ENCODE measurements at places on chromosomes 1 and 21.
A peak's percentile ranks its signal among the peaks of the same experiment; 100 is the strongest.

DNA sequence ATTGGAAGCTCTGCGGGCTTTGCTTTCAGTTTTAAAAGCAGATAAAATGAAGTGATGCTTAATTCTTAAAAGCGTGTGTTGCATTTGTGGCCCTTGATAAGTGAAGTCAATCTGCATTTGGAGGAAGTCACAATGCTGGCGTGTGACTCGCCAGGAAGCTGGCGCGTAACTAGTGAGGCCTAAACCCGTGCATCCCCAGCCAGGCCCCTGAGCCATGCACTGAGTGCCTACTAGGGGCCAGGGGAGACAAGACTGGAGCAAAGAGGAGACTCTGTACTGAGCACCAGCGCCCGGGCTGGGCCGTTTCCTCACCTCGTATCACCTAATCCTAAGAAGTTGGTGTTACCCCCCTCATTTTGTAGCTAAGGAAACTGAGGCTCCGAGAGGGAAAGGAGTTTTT, 4.6 kb upstream of the DDOST start:
- DNase-seq: no peak

DNA sequence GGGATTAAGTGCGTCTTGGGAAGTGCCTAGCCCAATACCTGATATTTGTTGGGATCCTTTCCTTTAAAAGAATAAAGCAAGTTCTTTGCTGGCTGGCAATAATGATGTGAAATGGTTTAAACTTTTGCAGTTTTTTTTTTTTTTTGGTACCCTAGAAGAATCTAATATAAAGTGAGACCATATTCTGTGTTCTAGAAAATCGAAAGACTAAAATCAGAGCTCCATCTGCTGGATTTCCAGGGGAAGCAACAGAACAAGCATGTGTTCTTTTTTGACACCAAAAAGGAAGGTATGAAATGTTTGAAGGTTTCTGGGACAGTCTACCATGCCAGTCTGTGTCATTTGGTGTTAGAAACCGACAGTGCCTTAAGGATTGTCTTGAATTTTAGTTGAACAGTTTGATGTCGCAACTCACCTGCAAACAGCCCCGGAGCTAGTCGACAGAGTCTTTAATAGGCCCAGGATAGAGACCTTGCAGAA, 6.4 kb downstream of the UTP11 start:
- DNase-seq: peak; percentile 26

DNA sequence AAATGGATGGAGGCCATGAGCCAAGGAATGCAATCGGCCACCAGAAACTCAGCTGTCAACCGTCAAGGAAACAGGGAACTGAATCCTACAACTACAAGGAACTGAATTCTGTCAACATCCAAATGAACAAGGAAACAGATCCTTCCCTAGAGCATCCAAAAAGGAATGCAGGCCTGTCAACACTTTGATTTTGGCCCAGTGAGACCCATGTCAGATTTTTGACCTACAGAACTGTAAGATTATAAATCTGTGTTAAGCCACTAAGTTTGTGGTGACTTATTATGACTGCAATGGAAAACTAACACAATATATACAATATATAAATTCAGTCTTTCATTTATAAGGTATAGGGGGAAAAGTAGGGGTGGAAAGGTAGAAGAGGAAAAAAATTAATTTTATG, 55.3 kb downstream of the SHCBP1L start:
- peak; percentile 6 for DNase-seq

DNA sequence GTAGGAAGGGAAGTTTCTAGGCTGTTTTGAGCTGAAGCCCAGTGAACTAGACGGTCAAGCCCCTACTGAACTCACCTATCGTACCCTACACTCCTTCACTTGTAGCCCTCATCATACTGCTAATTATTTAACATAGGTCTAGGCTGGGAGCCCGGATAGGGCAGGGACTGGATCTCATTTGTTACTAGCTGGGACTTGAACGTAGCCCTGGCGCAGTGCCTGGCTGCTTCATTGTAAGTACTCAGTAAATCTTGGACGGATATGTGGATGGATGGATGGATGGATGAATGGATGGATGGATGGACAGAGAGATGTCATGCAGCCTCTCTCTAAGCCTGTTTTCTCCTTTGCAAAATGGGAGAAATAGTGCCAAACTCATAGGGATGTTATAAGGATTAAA, 129.2 kb downstream of the EPHB2 start:
- no peak for DNase-seq

- DNase-seq: no peak
Observed at GRCh38 chr1:75308365-75308764, 174.2 kb downstream of the LHX8 start.

GRCh38 chr1:59156051-59156450, 140.8 kb upstream of the FGGY start:
- no peak for DNase-seq

DNA sequence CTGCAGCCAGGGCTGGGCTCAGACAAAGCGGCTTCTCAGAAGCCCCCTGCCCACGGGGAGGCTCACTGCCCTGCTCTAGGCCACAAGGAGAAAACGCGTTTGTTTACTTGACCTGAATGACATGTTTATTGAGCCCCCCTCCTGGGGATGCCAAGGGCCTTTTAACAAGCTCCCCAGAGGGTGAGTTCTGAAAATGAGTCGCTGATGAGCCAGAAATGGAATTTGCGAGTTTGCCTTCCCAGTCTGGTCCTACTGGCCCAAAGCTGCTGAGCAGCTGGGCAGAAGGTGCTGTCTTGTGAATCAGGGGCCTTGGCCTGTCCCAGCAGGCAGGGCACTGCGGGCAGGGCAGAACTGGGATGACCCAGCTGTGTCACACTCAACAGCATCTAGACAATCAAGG, 120.6 kb downstream of the SYF2 start:
- DNase-seq: no peak

DNA sequence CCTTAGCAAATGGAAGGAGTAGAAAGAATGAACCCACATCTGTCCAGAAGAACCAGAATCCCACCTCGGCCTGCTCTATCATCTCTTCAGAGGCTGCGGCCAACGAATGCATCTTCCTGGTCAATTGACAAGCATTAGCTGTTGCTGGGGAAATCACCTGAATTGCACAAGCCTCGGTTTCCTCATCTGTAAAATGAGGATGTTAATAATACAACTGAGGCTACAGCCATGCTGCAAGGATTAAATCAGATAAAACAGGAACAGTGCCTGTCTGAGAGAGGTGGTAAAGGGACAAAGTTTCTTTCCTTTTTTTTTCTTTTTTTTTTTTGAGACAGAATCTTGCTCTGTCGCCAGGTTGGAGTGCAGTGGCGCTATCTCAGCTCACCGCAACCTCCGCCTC, 99.8 kb downstream of the KIF14 start:
- DNase-seq: no peak

DNA sequence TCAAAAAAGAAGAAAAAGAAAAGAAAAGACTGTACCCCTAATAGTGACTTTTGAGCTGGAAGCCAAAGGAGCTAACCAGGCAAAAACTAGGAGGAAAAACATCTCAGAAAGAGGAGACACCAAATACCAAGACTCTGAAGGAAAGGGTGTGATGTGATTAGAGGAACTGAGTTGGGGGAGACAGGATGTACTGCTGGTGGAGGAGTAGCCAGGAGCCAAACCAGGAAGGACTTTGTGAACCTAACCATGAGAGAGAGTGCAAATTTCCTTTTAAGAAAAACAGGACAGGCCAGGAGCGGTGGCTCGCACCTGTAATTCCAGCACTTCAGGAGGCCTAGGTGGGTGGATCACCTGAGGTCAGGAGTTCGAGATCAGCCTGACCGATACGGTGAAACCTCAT, 4.1 kb upstream of the RBP7 start:
- DNase-seq: no peak

DNA sequence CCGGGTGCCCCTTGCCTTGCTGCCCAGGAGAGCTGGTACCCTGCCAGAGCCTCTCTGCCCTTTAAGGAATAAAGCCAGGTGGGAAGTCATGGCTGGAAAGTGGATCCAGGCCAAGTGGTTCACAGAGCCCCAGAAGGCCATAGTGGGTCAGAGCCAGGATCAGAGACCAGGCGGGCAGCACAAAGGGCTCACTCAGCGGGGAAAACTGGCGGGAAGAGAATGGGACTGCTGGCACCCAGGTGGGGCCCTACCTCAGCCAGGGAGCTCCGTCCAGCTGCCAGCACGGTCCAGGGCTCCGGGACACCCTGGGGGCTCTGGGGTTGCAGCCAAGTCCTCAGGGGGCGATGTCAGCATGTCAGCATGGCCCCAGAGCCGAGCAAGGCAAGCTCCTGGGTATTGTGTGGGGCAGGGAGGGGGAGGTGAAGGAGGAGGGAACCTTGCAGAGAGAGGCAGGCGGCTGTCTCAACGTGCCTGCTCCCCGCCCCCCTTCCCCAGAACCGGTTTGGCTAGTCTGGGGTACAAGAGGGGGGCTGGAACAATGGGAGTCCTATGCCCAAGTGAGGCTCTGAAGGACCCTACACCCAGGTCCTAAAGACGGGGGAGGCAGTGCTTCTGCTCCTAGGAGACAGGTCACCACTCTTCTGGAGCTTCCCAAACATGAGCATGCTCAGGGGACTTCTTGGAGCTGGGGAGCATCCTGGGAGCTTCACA, at the start of gene ARHGEF19:
Gene ARHGEF19, minus strand, starts transcription at position 402 of the 711 bp plus-strand sequence. CDS start 3,598 bp downstream, outside the sequence.
- DNase-seq: no peak

DNA sequence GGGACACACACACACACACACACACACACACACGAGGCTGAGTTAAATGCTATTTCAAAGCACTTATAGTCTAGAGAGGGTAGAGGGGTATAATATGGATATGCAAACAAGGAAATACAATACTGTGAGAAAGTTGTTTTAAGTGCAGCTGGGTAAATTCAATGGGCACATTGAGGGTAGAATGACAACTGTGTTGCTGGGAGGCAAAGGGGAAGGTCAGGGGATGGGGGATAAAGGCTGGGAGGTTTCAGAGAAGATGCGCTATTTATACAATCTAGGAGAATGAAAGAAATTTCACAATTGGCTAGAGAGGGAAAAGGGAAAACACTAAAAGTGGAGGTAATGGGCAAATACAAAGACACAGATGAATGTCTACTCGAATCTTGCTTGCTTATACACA, 19.4 kb downstream of the EXTL2 start:
- DNase-seq: no peak

DNA sequence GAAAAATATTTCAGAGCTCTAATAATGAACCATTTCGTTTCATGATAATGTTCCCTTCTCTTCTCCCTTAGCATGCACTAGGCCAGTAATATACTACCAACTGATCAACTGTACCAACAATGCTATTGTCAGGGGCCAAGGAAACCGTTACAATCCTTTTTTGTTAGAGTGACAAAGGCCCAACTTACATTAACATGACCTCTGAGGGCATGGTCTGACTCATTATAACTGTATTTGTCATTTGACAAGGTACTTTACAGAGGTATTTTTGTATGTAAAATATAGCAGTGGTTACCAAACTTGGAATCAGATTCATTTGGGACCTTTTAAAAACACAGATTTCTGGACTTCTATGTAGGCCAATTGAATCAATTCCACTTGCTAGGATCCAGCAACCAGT, 102.6 kb upstream of the RRP15 start:
- no peak for DNase-seq
